ENCODE measurements at places on chromosomes 7 and 10.

GRCh38 chr10:62817121-62817765 lies 1.1 kb upstream of the EGR2 start:
- no peak for DNase-seq

DNA sequence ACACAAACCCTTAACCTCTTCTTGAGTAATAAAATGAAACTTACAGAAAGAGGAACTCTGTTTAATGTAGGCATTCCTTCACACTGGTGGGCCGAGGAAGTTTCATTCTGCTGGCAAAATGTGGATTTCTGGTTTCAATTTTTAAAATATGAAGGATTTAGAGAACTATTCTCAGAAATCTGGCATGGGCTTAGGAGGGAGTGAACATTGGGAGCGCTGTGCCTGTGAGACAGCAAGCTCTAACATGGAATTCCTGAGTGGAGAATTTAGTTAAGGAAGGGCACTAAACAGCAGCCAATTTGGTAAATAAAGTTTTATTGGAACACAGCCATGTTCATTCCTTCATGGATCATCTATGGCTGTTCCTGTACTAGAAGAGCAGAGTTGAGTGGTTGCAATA lies 751.8 kb upstream of the IGFBP3 start:
- DNase-seq: no peak

- no peak for DNase-seq
Measured at GRCh38 chr10:42991442-42992098, 85.3 kb upstream of the RET start.

DNA sequence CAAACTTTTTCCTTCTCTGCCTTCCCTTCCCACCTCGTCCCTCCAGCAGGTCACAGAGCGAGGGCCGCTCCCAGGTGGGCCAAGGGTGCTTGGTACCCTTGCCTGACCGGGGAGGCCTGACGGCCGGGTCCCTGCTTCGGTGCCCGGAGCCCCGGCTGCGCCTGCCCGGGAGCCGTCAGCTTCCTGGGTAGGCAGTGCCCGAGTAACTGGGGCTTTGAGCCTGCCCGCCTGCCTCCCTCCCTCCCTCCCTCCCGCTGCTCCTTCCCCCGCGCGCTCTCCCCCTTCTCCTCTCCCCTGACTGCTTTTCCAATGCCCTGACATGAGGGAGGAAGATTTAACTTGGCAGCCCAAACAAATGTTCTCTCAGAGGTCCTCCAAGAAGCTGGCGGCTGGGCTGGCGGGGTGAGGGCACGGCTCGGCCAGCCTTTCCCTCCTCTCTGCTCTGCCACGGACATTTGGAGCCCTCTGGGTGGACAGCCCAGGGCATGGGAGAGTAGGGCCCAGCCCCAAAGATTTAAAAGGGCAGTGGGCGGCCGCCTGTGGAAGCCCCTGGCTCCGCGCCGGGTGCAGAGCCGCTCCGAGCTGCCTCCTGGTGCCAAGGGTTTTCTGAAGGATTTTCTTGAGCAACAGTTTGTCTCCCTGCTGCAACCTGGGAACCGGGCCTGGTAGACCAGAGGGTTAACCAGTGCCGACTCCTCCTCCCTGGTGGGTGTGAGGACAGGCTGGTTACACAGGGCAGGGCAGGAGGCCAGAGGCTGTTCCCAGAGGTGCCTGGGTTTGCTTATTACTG lies 2.0 kb downstream of the ZMIZ1 start:
- no peak for DNase-seq

GRCh38 chr7:81714306-81714705 lies 55.5 kb downstream of the HGF start:
- no peak for DNase-seq

DNA sequence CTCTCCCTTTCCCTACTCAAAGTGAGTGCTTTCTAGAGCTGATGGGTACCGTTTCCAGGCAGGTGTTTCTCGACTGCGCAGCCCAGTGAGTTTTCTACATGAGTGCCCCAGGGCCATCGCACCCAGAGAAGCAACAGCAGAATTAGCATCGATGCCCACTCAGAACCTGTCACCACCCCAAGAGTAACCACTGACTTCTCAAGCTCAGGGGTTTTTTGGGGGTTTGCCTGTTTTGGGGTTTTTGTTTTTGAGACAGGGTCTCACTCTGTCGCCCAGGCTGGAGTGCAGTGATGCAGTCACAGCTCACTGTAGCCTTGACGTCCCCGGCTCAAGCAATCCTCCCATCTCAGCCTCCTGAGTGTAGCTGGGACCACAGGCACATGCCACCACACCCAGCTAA lies 25.7 kb downstream of the SNX8 start:
- no peak for DNase-seq

- no peak for DNase-seq
Measured at GRCh38 chr7:117112640-117113039, 159.3 kb downstream of the ST7 start.

GRCh38 chr10:110034596-110034995 lies 26.8 kb downstream of the ADD3 start:
- no peak for DNase-seq

GRCh38 chr7:108293149-108293612 lies 163.0 kb upstream of the LAMB4 start:
- no peak for DNase-seq

- DNase-seq: no peak
Measured at GRCh38 chr7:99685129-99685758, 5.4 kb upstream of the CYP3A5 start.

DNA sequence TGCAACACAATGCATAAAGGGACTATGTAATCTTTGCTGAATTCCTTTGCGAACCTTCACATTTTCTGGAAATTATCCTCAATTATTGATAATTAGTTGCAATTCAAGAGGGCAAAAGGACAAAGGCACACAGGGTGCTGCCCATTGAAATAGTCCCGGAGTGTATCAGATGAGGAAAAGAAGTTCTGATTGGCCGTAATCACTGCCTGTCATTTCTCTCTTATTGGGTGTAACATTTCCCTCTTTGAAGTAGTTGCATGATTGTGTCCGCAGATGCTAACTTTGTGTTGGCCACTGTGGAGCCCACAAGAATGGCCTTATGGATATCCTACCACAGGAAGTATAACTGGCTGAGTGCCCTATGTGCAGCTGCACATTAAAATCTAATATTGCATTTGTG lies 35.1 kb upstream of the TAS2R16 start:
- DNase-seq: no peak

GRCh38 chr7:116809636-116810266 lies 52.6 kb upstream of the CAPZA2 start:
- no peak for DNase-seq

DNA sequence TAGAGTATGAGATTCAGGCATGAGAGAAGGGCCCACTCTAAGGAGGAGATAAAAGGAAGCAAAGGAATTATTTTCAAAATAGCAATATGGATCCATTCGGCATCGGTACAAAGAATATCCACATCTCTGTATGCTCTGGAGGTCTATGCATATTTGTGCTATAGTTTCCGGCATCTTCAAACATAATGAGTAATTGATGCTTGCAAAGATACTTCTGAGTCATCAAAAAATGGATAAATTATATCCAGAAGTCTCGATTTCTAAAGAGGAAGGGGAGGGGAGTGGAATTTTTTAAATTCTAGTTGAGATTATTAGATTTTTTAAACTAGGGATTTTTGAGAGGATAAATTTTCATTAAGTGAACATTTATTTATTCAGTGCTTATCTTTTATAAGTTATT lies 72.9 kb upstream of the KIAA1217 start:
- no peak for DNase-seq

DNA sequence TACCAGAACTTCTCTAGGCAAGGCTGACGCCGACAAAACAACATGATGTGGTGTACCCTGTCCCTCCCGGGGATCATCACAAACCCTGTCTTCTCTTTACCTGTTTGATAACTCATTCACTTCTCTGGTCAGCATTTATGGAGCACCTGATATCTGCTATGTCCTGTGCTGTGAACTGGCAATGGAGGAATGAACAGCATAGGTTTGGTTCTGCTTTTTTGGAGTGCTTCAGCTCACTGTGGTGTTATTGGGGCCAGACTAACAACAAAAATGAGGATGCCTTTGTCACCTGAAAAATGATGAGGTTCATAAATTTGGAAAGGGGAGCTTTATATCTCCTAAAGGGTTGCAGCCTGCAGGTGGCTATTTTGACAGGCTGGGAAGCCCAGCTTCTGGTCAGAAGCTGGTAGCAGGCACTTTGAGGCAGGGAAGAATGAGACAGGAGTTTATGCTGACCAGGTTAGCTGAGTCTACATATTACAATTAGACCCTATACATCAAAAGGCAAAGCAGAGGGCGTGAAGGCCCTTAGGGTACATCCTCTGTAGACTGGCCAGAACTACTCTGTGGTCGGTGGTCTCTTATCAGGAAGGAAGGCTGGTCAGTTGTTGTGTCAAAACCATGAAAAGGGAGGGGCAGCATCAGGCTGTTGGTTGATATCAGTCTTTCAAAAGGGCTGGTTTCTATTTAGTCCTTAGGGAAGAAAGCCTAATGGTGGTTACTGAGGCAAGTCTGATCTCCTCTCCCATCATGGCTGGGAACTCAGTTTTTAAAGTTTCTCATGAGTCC lies 42.3 kb downstream of the SH2D4B start:
- no peak for DNase-seq

DNA sequence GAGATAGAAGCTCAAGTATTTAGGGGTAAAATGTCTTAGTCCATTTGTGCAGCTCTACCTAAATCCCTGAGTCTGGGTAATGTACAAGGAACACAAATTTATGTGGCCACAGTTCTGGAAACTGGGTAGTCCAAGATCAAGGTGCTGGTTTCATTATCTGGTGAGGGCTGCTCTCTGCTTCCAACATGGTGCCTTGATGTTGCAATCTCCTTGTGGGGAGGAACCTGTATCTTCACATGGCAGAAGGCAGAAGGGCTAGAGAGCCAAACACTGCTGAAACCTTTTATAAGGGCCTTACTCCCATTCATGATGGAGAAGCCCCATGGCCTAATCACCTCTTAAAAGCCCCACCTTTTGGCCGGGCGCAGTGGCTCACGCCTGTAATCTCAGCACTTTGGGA lies 8.7 kb upstream of the BAZ1B start:
- no peak for DNase-seq

DNA sequence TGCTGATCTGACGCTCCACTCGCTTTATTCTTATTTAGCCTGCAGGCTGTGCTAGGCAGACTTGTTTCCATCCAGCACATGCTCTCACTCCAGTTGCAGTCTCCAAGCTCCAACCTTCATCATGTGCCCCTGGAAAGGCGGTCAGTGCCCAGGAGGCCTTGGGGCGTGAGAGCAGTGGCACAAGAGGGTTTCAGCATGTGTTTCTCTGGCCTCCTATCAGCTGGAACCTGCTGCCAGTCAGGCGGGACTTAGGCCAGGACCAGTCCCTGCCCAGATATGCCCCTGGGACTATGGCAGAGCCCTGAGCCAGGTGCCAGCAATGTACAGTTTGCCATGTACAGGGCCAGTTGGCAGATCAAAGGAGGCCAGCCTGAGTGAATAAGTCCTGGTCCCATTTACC lies 330.2 kb upstream of the FZD1 start:
- no peak for DNase-seq

DNA sequence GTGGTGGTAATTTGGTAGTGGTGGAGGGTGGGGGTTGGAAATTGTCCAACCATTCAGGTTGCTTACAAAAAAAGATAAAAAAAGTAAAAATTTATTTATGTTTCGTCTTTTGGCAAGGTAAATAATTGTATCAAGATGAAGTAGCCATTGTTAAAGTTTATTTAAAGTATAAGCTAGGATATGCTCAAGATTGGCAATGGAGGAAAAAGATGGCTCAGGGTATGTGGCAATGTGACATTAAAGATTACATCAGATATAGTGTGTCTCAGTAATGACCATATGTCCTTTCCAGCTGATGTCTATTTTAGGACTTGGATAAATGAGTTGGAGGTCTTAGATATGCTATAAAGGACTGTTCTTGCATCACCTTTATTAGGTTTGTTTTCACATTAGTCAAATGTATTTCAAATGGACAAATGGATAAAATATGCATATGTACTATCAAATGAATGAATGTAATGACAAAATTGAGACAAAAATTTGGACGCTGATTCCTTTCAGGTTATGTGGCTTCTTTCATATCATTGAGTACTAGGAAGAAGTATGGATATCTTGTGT lies 60.9 kb downstream of the ST7 start:
- no peak for DNase-seq

GRCh38 chr10:125015356-125015944 lies 73.5 kb downstream of the ZRANB1 start:
- no peak for DNase-seq

- no peak for DNase-seq
Measured at GRCh38 chr10:97684866-97685394, 2.1 kb downstream of the AVPI1 start.

DNA sequence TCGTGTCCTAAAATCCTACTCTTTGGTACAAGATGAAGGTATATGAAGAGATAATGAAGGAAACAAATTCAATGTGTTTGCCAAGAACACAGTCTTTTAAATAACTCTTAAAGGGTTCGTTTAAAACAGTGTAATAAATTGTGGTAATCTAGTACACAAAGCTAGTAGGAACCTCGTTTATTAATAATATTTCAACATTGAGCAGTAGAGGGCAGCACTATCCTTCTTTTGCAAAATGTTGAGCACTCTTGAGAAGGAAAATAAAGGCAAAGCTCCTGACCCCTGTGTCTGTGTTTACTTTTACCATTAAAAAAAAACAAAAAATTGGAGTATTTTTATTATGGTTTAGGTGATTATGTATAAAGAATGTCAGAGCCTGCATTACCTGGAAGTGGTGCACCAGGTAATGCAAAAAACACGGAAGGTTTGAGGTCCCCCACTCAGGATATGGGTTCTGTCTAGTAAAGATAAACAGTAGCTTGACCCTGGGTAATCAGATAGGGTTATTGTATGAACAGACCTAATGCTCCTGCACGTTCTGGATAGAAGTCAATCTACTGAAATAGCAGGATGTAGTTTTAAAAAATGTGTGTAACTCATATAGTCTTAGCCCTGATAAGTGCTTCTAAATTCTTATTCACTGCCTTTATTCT lies 5.7 kb upstream of the GOT1 start:
- DNase-seq: no peak

- no peak for DNase-seq
Measured at GRCh38 chr7:94450044-94450697, 55.5 kb downstream of the COL1A2 start.

- no peak for DNase-seq
Measured at GRCh38 chr10:123879606-123880257, 11.9 kb downstream of the CPXM2 start.

GRCh38 chr10:31319602-31320549 lies 860 bp downstream of the ZEB1 start:
- no peak for DNase-seq

GRCh38 chr10:44292390-44293002 lies 92.4 kb downstream of the CXCL12 start:
- no peak for DNase-seq

- DNase-seq: no peak
Measured at GRCh38 chr7:38316733-38317360, 43.4 kb upstream of the TARP start.

GRCh38 chr7:78714356-78714755 lies 739.1 kb downstream of the MAGI2 start:
- DNase-seq: no peak

- no peak for DNase-seq
Measured at GRCh38 chr10:113532724-113533123, 20.1 kb upstream of the HABP2 start.

- no peak for DNase-seq
Measured at GRCh38 chr10:69397972-69398371, 18.7 kb downstream of the TACR2 start.
